ENCODE measurements at places on chromosomes 2 and 18.

- no peak for DNase-seq
These were observed 46.9 kb downstream of the NFATC1 start for GRCh38 chr18:79442508-79443221.

DNA sequence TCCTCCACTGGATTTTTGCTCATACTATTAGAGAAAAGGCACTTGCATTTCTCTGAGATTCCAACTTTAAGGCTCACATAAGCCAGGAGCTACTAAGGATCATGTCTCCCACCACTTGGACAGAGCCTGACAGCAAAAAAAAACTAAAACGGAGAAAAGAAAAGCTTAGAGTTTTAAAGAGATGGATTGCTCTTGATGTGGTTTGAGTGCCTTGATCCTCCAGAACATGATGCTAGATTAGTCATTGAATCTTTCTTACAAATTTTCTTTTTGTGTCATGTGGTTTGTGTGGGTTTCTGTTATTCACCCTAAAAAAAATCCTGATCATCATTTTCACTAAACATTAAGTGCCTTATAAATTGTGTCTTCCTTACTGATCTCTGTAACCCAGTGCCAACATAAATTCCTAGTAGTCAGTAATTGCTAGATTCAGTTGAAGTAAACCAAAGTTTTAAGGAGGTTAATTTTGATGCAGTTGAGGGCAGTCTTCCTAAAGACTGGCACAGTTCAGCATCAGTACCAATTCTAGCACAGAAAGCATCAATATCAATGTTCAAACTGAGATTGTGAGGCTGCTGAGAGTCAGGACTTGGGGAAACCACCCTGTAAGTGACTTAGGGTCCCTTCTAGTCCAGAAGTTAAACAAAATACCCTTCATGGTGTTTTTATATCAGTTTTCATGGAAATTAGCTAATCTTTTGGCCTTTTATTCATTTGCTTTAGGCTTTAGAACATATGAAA, 206.3 kb downstream of the RAD51AP2 start:
- no peak for DNase-seq

DNA sequence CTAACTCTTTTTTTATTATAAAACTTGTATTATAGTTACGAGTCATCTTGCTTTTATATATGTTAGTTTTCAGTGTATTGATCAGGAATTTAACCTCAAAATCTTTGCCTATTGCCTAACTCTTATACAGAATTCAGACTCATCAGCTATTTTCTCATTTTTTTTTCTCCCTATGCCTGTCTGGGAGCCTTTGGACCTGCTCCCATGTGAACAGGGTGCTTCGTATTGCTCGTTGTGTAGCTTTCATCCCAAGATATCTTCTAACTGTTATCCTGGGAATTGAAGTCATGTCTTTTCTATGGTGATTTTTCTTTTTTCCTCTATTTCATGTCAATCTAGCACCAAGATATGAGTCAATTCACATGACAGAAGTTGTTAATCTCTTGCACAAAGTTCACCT, 814.0 kb downstream of the SLC4A3 start:
- no peak for DNase-seq

DNA sequence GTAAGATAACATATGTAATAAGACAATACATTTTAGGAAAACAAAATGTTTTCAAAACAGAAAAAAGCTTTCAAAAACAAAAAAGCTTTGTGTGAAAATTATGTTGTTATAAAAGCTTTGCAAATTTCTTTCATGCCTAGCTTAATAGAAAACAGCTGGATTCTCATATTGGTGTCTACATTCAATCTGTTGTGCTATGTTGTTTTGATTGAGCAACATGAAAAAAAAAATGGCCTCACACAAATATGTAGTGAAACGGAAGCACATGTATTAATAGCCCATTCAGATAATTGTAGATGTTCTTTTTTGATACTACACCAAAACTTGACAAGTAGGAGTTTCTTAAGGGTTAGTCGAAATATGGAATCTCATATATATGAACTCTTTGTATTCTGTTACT, 197.5 kb downstream of the ZEB2 start:
- no peak for DNase-seq

- DNase-seq = no peak
These were observed 219.3 kb upstream of the FOSL2 start for GRCh38 chr2:28173377-28173776.

Measured in iPS-NIHi11 (cell line).